ENCODE measurements at places on chromosomes 3 and 15.

- no peak for DNase-seq
Observed at GRCh38 chr3:172595664-172596393, 72.6 kb upstream of the TNFSF10 start.

DNA sequence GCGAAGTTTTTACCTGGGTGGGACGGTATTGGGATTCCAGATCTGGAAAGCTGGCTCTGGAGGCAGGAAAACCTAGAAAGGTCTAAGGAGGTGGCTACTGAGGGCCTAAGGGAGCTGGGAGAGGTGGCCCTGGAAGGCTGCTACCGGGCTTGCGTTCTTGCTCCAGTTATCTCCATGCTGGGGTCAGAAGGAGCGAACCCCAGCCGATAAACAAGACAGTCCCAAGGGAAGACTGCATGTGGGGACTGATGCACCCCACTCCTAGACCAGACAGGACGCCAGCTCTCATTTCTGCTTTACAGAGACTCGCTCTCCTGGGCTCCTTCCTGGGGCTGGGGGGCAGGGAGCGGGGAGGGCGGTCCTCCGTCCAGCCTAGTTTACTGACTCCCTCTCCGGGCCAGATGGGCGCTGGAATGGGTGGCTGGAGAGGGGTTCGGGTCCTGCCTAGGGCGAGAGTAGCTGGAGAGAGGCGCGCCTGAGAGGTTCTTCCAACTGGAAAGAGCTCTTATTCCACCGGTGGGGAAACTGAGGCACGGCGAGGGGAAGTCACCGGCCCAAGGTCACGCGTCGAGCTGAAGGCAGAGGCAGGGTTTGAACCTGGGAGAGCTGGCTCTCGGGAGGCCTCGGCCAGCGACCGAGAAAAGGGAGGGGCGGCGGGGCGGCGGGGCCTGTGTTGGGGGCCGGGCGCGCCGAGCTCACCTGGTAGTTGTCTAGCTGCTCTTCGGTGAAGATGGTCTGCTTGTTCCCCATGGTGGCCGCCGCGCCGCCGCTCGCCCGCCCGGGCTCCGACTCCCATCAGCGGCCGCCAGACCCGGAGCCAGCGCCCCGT is 565 bp downstream of the CIB2 start:
- DNase-seq = peak; percentile 46

GRCh38 chr3:131480116-131480515 is 22.7 kb downstream of the MRPL3 start:
- no peak for DNase-seq

- DNase-seq = no peak
Observed at GRCh38 chr3:45786801-45787495, 9.4 kb downstream of the SLC6A20 start.

DNA sequence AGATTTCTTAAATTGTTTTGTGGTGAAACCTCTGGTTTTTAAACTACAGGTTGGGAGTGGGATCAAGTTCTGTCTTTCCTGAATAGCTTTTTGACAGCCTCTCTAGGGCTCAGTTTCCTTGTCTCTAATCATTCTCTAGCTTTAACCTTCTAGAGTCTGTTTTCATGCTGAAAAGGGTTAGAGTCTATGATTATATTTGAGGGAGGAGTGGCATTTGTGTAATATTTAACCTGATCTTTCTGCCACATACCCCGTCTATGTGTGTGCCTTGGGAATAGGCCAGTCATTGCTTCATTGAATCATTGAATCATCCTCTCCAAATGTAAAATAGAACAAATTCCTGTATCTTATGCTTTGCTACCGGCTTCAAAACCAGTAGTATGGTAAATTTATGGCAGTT is 204.9 kb downstream of the KLHL25 start:
- no peak for DNase-seq

GRCh38 chr15:68537097-68537496 is 41.7 kb upstream of the CORO2B start:
- DNase-seq = no peak

- DNase-seq = no peak
Observed at GRCh38 chr3:167304077-167304476, 76.0 kb downstream of the ZBBX start.

GRCh38 chr3:160893207-160893606 is 137.2 kb downstream of the PPM1L start:
- DNase-seq = no peak

GRCh38 chr3:135532021-135532420 is 433.5 kb upstream of the PPP2R3A start:
- no peak for DNase-seq

- no peak for DNase-seq
Observed at GRCh38 chr15:76930831-76931396, 635 bp upstream of the RCN2 start.

DNA sequence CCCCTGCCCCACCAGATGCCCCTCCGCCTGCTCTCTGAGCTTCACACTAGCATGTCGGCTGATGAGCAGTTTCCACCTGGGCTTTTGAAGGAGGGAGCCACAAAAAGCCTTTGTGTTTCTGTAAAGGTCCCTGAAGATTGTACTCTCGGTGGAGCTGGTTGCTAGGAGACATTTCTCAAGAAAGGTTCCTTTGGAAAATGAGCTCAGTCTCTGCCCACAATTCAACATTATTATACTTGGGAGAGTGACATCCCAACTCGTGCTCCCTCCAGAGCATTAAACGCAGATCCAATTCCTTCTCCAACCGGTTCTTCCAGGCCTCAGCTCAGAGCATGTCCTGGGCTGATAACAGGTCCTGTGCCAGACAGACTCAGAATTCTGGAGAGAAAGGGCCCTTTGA is 26.8 kb upstream of the FAM107A start:
- DNase-seq = no peak

DNA sequence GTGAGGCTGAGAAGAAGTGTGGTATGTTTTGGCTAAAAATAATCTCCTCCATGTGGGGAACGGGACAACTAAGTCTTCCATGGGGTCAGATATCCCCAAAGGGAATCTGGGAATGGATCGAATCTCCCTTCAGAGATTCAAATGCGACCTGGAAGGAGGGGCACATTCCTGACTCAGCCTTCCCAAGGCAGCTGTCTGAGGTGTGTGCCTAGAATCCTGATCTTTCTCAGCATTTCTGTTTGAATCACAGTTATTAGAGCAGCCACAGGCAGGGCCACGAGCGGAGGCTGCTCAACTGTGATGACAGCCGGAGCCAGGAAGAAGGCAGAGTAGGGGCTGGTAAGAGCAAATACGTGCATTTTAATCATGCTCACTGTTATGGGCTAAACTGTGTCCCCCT is 135.1 kb downstream of the ADAMTS17 start:
- no peak for DNase-seq

- no peak for DNase-seq
Observed at GRCh38 chr15:38002883-38003477, 68.5 kb downstream of the TMCO5A start.

GRCh38 chr3:134777341-134777740 is 17.7 kb upstream of the EPHB1 start:
- DNase-seq = no peak

- DNase-seq = no peak
Observed at GRCh38 chr3:10918011-10918410, 74.5 kb upstream of the SLC6A1 start.

GRCh38 chr3:172246107-172246844 is 202.0 kb downstream of the GHSR start:
- DNase-seq = no peak

DNA sequence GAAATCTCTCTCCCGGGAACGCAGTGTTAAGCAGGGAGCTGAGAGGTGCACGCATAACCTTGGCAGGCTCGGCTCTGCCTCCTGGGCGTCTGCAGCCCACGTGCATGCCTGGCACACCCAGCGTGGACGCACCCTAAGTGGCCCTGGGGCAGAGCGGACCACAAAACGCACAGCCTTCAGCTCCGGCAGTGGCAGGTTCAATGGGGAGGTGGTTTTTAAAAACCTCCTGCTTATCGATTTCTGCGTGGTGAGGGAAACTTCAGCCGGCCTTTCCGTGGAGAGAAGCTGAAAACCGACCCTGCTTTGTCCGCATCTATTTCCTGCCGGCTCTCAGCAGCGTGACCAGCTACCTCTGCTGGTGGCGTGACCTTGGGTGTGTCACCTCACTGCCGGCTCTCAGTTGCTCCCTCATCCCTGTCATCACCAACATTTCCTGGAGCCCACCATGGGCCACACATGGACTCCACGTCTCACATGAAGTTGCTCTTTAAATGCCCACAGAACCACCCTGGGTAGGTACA is 134.8 kb upstream of the MEF2A start:
- DNase-seq = no peak

GRCh38 chr15:58788056-58788710 is 17.1 kb downstream of the MINDY2 start:
- DNase-seq = no peak

DNA sequence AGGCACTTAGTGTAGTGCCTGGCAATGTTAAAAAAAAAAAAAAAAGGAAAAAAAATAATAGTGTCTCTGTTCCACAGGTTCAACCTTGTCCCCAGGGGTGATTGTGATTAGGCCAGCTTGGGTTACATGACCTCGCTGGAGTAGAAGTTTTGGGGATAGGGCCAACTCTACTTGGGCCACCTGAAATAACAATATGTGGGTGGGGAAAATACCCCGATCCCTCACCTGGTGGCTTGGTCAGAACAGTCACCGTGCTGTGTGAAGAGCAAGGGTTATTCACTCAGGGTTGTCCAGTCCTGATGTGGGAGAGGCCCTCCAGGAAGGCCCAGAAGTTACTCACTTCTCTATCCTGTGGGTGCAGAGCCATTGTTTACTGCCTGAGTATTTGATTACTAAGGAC is 19.5 kb downstream of the XYLB start:
- DNase-seq = no peak

DNA sequence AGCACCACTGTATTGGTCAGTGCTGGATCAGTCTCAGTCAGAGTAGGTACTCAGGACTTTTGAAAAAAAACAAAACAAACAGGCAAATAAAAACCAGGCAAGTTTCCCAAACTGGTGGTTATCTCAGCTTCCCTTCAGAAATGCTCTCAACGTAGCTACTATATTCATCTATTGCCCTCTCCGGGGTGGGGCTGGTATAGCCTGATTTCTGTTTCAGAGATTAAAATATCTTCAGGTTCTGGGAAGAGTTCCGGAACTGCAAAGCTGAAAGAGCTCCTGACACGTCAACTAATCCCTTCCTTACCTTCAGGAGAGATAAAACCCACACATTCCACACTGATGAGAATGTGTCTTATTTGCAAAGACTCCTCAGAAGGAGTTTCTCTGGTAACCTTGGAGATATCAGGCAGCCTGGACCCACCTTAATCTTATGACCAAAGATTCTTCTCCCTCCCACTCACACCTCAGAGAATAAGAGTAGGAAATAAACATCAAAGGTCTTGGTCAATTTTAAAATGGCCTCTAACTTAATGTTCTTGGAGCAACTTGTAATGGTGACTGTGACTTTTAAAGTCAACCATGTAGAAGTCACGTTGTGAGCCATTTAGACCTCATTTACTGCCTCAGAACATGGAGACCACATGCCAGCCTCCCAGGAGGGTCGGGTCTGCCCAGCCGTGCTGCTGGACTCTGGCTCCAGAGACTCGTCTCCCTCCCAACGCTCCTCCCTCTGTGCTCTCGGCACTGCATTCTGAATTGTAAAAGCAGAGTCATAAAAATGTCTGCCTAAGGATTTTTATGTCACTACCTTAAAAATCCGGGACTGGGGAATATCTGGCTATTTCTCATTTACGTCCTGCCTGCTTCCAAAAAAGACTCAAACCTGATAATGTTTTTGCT is 53.8 kb downstream of the CDCP1 start:
- no peak for DNase-seq

GRCh38 chr3:177889161-177889560 is 647.1 kb upstream of the KCNMB2 start:
- no peak for DNase-seq

DNA sequence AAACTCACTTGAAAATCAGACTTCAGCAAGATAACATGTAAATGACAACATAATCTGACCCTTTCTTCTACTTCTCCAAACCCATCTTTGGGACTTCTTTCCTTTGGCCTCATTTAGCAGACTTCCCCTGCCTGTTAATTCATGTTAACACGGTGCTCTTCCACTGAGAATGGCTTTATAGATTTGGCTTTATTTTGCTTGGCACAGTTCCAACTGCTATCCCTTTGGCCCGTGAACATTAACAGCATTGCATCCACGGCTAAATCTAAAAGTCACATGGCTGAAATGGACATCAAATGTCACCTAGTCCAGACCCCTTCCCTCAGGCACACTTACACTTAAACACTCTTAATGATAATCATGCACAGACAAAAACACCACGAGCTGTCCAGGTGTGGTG is 3.8 kb downstream of the ZMAT3 start:
- no peak for DNase-seq

DNA sequence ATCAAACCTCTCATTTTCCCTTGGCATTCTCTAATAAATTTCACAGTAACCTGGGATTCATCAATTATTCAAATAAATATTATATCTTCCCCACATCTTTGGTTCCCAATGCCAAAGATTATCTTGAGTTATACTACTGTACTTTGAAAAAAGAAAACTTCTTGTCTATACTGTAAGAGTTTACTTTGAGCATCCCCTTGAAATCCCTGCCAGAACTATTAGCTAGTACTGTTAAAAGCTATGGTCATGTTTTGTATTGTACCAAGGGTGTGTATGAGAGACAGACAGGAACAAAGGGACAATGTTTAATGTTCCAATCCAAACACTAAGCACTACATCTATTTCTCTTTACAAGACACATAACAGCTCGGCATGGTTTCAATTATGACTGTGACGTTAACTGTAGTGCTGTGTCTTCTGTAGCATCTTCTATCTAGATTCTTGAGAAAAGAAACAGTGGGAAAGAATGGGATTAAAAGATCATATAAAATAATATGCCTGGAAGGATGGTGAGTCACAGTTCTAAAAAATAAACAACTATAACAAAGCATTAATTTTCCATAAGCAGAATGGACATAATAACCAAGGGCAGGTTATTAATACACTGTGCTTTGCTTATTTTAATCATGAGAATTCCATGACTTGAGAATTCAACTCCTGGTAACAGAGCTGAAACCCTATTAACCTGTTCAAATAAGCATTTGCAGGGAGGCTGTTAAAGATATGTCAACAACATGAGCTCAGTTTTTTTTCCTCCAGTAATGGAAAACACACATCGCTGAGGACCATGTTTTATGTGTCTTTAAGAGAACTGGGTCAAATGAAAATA is 71.1 kb downstream of the ALDH1A2 start:
- DNase-seq = no peak

DNA sequence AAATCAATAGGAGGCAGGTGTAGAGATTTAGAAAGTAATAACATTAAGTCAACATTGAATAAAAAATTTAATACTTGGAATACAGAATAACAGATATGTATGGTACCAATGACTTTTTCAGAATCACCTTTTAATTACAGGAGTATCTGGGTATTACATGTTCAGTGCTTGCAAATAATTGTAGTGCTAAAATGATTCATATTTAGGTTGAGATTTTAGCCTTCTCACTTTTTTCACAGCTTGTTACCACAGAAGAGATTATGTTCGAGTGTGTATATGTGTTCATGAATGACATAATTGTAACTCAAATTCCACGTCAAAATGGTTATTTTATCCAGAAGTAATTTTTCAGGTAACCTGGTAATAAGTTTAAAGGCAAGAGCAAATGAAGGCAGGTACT is 187.9 kb upstream of the TBL1XR1 start:
- no peak for DNase-seq

DNA sequence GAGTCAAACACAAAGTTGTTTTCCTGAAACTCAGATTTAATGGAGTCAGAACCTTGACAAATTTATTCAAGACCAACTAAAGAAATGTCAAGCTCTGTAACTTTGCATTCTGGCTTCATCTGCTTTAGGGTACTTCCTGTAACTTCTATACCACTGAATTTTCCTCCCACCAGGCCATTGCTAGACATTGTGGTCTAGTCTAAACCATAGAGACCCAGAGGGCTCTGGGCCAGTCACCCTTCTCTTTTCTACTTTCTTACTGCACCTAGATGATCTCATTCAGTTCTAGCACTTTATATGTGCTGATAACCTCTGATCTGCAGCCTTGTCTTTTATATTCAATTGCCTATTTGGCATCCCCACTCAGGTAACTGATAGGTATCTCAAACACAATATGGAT is 2.8 kb upstream of the OR5K1 start:
- no peak for DNase-seq
